ENCODE measurements at places on chromosomes 5 and 9. TPM values are rescaled to one million over a fixed set of nuclear protein-coding genes. Genes with fewer than 3 reads are reported as not detected.

DNA sequence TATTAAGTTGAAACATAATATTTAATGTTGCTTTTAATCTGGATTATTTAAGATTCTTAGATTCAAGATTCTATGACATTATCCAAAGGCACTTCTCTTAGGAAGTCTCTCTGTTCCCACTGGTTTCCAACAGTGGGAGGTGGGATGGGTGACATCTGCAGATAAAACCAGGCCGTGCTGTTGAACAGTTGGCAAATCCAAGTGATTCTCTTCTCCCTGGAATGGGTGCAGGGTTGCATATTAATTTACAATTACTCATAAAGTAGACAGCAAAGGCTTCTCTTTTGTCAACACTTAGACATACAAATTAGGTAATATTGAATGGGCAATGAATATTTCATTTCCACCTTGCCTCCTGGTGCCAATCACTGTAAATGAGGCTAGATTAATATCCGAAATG lies 233.7 kb upstream of the IL12B start:
- DNase-seq, result no peak

Gene TSSK1B
- total RNA-seq, result not detected

DNA sequence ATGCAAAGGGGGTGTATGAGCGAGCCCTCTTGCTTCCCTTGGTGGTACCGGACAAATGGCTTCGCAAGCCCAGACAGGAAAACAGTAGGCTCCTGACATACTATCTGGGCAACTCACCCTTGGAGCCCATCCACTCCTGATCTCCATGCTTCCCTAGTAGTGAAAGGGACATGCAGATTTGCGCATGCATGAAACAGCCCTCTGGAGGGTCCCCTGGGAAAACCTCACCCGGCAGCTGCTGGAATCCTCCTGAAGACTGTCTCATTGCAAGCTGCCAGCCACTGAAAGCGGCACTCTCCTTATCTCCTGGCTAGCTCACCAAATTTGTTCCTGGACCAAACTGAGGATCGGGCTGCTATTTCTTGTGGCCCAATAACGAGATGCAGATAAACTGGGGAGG lies 10.2 kb downstream of the ZNF169 start:
- DNase-seq, result no peak

Gene FAT2
- total RNA-seq, result not detected

Gene SPINK5
- 1.8 TPM for total RNA-seq

DNA sequence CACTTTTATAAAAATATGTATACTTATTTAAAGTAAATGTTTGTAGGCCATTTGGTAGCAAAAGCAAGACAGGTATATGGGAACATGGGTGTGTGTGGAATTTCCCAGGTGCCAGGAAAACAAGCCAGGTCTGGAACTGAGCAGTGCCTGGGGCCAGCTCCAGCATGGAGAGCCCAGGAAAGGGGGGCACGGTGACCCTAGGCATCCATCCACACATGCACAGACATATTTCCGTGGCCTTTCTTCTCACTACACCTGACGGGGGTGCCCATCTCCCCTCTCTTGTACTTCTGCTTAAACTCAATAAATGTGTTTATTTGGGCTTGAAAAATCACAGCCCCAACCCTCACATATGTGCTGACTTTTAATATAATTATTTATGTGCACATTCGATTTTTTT lies 31.2 kb upstream of the CXCL14 start:
- no peak for DNase-seq
